IPS-NIHi11 (cell line): ENCODE measurements at places on chromosomes 6 and 20.

GRCh38 chr6:138824482-138825144 lies 28.7 kb downstream of the ECT2L start:
- no peak for DNase-seq

GRCh38 chr20:2840967-2841531 lies 504 bp downstream of the VPS16 start:
- DNase-seq = peak; percentile 65

DNA sequence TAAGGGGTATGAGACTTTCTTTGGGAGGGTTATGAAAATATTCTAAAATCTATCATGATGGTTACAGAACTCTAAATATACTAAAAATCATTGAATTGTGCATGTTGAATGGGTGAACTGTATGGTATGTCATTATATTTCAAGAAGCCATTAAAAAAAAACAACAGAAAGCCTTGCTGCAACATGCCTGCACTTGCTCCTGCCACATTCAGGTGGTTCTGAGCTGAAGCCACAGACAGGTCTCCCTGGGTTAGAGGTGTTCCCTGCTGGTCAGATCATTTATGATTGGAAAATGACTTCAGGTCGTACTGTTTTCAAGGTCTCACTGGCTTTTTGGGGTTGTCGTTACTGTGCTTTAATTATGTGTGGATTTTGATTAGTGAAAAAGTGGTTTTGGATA lies 13.3 kb downstream of the GMPR start:
- no peak for DNase-seq

GRCh38 chr6:28907394-28907793 lies 16.4 kb downstream of the TRIM27 start:
- DNase-seq = no peak

DNA sequence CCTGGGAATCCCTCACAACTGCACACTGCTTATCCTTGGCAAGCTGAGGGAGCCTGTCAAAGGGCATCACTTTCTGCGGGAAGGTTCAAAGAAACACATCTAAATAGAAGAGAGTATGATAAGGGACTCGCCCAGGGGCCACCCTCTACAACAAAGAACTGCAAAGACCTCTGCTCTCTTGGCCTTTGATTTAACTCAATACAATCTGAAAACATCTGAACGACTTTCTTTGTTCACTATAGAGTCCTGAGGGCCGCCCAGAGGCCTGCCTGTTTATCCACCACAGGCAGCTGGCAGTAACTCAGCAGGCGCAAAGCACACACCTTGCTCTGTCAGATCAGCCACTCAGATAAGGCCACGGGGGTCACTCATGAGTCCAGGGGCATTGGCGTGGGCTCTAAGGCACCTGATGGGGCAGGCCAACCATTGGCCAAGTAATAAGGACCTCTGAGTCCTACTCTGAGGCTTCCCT lies 139.3 kb downstream of the UNC5CL start:
- DNase-seq = no peak

- DNase-seq = peak; percentile 98
These were observed at the start of gene KCNB1 for GRCh38 chr20:49482621-49483017. Gene KCNB1, minus strand, starts transcription at chr20:49482668. Its CDS starts 188 bp downstream, at chr20:49482480.

DNA sequence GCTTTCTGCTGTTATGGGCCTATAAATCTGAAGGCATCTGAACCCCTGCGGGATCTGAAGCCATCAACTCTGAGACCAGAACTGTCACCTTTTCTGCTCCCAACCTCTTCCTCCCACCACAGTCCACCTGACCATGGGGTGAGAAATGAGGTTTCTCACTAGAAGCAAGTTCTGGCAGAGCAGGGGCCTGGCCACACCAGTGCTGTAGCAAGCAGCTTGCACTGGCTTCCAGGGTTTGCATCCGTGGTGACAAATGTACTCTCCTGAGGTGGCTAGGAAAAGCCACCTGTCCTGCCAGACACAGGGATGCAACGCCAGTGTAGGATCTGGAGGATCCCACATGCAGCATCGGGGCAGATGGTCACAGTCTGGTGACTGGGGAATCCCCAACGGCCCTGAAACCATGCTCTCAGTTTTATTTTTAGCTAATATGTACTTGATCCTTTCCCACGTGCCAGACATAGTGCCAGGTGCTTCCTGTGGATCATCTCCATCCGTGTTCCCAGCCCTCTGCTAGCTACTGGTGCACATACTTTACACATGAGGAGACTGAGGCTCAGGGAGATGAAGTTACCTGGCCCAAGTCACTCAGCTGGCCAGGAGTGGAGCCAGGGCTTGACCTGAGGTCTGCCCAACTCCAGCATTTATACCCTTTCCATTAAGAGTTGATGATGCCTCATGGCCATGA lies 122.1 kb upstream of the SPACA1 start:
- DNase-seq = no peak

GRCh38 chr20:38135271-38135650 lies 29.8 kb downstream of the TGM2 start:
- no peak for DNase-seq

DNA sequence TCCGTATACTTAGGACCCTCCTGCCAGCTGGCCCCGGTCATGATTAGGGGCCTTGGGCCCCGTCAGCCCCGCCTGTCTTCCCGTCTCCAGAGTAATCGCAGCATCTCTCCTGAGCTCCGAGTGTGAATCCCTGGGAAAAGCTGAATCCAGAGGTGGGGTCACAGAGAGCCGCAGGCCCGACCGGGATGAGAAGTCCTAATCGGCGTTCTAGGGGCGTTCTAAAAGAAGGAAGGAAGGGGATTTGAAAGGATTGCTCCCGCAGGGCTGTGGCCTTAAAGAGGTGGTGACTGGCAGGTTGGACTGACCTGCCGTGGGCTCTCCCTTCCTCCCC lies 371 bp downstream of the HMGN4 start:
- no peak for DNase-seq

GRCh38 chr6:225121-225721 lies 67.1 kb upstream of the DUSP22 start:
- no peak for DNase-seq

DNA sequence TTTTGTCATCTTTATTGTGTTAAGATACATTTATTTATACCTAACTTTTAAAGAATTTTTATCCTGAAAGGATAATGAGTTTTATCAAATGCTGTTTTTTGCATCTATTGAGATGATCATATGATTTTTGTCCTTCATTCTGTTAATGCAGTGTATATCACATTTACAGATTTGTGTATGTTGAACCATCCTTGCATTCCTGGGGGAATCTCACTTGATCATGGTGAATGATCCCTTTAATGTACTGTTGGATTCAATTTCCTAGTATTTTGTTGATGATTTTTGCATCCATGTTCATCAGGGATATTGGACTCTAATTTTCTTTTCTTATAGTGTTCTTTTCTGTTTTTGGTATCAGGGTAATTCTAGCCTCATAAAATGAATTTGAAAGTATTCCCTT lies 38.5 kb upstream of the SLC22A3 start:
- no peak for DNase-seq

DNA sequence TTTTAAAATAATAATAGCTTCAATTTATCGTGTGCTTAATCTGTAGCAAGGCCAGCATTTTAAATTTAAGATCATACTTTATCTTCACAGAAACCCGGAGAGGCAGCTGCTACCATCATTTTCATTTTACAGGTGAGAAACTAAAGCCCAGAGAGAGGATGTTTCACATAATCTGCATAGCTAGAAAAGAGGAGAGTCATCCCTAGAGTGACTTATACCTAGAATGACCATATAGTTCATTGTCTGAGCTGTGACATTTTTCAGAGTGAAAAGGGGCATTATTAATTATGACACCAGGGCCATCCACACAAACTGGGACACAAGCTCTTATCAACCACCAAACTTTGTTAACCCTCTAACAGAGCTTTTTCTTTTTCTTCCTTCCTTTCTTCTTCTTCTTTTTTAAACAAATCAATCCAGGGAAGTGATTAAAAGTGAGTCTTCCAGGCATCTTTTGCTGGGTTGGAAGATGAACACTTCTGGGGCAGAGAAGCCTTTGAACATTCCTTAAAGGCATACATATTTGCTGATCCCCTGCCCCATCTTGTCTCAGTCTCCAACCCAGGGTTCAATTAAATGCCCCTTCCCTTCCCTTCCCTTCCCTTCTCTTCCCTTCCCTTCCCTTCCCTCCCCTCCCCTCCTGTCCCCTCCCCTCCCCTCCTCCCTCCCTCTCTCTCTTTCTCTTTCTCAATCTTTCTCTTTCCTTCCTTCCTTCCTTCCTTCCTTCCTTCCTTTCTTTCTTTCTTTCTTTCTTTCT lies 272.5 kb upstream of the JAG1 start:
- DNase-seq = no peak

- no peak for DNase-seq
These were observed 14.1 kb downstream of the MCHR2 start for GRCh38 chr6:99979953-99980352.

- peak; percentile 72 for DNase-seq
These were observed 77.9 kb downstream of the TNFAIP3 start for GRCh38 chr6:137944793-137945498.

- peak; percentile 81 for DNase-seq
These were observed 1.7 kb downstream of the CABLES2 start for GRCh38 chr20:62405108-62405980.

DNA sequence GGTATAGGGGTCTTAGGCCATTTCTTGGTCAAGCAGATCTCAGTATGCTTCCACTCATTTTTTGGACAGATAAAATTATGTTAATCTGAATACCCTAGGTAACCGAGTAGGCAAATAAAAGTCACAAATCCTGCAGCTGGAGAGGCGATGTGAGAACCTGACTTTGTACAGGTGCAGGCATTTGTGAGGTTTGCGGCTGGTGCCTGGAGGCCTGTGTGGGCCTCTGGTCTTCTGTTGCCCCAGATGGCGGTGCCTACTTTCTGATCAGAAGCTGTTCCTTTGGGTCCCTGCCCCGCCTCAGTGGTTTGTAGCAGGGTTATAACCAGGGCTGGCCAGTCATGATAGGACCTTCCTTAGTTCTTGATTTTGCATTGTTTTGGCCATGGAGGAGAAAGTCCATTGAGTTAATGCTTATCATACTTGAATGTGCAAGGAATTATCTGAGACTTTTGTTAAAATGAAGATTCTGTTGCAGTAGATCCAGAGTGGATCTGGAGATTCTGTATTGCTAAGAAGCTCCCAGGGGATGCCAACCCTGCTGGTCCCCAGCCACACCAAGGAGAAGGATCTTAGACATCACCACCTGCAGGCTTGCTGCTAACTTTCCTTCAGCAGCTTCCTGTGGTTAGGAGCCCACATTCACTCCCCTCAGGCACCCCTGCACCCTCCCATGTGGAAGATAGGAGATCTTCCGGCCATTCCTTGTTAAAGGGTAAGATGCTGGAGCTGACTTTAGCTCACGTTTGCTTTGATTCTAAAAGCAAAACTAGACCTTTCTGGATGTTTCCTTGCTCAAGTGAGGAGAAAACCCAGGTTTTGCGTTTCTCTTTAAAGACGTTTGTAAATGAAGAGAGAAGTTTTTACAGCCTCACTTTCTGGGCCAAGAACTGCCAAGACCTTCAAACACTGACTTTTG lies 50.7 kb downstream of the LRRC1 start:
- no peak for DNase-seq

GRCh38 chr6:12605888-12606345 lies 110.7 kb upstream of the PHACTR1 start:
- DNase-seq = peak; percentile 56

DNA sequence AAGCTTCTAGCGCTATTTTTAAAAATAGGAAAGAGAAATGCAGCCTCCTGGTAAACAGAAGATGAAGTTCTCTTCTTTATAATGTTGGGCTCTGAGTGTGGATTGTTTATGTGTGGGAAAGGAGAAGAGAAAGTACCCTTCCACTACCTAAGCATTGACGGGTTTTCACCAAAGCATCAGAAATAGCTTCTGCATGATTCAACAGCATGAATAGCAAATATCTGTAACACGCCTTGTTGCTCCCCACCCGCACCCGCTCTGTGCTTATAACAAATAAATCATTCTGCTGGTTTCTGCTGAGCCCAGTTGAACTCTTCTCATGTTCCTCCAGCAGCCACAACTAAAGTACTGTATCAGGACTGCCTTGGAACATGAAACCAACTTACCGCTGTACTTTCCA lies 20.7 kb downstream of the TXLNB start:
- DNase-seq = no peak

GRCh38 chr6:157596461-157596860 lies 215.5 kb downstream of the ZDHHC14 start:
- DNase-seq = no peak

DNA sequence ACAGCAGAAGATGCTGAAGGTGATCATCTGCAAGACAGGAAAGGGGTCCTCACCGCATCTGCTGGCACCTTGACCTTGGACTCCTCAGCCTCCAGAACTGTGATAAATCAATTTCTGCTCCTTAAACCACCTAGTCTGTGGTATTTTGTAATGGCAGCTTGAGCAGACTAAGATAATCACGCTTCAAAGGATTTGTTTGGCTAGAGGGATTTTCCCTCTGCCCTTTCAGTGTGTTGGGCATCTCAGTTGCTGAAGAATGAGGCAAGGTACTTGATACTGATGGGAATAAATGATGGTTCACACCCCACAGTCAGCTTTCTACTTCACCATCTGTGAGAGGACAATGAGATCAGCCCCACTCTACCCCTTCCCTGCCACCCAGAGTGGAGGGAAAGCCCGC lies 60.2 kb downstream of the ADAT2 start:
- DNase-seq = no peak

DNA sequence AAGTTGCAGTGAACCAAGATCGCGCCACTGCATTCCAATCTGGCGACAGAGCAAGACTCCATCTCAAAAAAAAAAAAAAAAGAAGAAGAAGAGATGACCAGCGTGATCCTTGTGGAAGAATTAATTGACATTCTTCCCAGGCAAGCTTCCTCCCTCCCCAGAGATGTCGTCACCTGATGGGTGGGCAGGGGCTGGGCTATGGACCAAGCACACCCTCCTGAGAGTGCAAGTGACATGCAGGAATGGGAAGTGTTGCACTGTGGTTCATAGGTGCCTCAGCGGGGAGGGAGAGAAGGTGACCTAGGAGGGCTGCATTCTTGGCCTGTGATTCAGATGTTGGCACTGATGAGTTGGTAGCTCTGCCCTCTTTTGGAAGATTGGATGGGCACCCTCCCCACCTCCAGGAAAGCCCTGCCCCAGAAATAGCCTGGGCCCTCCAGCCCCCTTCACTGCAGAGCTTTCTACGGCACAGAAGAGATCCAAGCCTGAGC lies 37.8 kb downstream of the TAF8 start:
- peak; percentile 43 for DNase-seq

DNA sequence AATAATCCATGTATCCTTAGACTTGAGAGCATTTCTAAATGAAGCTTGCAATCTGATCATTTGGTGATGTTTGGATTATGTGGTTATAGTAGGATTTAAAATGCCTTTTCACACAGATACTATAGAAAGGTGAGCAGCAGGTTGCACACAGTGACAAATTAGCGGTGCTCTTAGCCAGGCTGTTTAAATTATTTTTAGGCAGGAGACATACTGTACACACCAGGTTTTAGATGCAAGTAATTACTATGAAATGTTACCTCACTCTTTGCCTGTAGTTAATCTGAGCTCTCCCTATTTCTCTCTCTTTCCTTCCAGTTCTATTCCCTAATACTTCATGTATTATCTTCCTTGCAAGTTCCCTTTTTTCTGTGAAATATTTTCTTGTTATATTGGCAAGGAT lies 191.7 kb downstream of the RIMS1 start:
- no peak for DNase-seq

DNA sequence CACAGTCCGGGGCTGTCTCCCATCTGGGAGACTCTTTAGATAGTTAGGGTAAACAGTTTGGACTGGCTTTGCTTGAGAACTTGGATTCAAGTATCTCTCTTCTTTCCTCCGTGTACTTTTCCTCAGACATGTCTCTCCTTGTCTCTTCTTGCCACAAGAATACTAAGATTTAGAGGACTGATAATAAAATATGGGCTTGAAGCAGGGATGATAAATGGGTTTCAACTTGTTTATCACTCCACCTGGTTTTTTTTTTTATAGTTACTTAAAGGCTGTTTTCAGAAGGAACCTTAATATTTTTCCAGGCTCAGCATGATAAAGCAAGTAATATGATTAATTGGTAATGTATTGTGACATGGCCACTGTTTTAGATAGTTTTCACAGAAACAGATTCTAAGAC lies 40.9 kb upstream of the KIF13A start:
- no peak for DNase-seq
